NCI-H1436 treated with DMSO at 0.1 percent for 48 hours (cell line): ENCODE measurements at places on chromosomes 4 and X.

DNA sequence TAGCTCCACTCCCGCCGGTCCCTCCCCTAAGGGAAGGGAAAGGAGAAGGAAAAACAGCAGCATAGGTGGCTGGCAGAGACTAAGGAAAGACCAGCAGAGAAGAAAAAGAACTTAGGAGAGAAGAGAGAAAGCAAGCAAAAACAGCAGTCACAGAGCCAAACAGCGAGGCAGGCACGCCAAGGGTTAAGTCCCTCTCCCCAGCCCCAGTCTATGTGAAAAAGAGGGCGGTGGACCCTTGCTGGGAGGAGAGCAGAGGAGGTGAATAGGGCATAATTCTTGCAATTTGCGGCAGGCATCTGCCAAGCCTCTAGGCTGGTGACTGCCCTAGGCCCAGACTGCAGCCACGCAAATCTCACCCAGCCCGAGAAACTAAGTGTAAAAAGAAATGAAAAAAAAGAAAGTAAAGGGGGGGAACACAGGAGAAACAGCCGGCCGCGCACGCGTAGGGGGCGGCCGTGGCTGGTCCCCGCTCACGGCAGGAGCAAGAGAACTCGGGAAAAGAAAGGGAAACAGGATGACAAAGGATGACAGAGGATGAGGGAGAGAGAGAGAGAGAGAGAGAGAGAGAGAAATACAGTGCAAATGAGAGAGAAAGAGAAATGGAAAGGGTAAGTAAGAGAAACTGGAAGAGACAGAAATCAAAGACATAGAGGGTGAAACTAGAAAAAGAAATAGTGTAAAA, 48.6 kb downstream of the MAGEA9 start:
- no peak for DNase-seq

GRCh38 chr4:20672262-20672661, 28.0 kb upstream of the PACRGL start:
- no peak for DNase-seq

GRCh38 chr4:24991015-24991414, 39.7 kb downstream of the LGI2 start:
- DNase-seq = no peak

DNA sequence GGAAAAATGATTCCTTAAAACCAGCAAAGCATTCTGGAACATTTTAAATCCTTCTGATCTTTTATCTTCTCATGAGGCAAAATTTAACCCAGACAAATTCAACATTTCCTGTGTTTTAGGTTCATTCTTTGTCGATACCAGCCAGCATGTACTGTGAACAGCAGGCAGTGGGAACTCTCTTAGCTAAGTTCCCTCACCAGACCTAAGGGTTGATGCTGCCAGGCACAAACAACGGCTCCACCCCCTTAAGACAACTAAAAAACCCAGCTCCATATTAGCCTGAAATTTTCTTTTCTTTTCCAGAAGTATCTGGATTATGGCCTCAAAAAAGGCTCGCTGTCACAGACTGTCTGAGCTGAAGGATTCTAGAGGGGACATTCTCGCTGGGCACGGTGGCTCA, 2.4 kb upstream of the RBM47 start:
- no peak for DNase-seq

DNA sequence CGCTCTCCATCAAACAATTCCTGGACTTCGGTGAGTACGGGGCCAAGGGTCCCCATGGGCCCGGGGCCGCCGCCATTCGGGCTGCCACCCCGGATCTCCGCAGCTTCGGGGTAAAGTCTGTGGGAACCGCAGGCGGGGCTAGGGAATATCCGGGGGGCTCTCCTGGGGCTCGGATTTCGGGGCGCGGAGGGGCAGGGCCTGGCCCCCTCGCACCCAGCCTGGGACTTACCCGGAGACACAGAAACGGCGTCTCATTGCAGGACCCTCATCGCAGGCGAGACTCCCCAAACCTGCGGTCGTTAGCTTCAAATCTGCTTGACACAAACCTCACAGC, 413 bp downstream of the PDK3 start:
- DNase-seq = no peak

DNA sequence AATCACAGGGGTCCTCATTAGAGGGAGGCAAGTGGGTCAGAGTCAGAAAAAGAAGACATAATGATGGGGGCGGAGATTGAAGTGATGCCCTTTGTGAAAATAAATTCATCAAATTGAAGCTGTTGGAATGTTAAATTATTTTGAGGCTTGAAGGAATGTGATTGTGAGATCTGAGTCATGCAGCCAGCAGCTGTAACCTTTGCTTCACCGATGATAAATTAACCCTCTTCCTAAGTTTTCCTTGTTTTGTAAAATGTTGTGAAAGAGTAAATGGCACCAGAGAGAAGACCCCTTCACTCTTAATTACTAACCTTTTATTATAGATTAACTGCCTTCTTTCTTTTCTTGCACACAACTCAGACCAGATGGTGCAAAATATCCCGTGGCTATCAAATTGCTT, 47.7 kb upstream of the FAM9A start:
- no peak for DNase-seq

DNA sequence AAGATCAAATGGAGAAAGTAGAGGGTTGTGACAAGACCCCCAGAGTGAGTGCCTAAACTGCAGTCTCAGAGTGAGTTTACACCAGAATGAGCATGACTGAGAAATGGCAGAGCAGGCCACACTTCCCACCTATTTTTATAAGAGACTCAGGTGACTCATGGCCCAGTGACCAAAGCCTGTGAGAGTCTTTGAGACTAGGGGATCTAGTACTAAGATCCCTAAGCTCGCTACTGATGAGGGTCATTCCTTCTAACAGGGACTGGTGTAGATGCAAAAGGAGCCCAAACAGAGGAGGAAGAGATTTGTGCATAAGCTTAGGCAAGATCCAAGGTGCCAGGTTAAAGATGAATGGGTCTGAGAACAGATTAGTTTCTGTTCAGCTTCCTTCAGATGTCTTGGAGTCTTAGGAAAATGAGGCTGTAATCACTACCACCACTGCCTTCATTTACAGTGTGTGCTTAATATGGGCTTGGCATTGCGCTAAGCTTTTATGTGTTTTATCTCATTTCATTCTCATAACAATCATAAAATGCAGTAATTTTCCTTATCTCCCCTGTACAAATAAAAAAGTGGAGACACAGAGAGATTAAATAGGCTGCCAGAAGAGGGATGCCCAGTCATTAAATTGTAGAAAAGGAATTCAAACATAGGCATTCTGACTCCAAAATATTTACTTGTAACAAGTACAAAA, 62.8 kb downstream of the RWDD4 start:
- DNase-seq = no peak

DNA sequence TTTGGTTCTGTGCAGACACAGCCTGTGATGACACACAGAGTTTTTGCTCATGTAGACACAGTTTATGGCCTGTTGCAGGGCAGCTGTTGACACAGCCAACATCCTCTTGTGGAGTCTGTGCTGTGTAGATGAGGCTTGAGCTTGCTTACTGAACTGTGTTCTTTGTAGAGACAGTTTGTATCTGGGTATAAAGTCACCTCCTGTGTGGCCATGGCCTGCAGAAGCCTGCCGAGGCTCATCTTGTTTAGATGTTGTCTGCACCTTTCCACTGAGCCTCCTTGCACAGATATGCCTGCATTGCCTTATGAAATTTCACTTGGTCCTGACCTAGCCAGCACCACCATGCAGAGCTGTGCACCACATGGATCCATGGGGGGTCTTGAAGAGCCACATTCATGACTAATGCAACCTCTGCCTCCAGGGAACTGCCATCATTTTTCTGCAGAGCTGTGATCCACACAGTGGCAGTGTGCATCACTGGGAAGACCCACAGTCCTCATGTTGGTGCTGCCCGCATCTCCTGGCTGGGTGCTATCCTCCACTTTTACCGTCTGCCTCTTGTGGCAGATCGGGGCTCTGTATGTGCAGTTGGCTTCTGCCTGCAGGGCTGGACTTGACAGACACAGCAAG, 198.0 kb upstream of the MAMLD1 start:
- no peak for DNase-seq

- DNase-seq = no peak
Measured at GRCh38 chr4:64857815-64858214, 448.6 kb upstream of the TECRL start.

DNA sequence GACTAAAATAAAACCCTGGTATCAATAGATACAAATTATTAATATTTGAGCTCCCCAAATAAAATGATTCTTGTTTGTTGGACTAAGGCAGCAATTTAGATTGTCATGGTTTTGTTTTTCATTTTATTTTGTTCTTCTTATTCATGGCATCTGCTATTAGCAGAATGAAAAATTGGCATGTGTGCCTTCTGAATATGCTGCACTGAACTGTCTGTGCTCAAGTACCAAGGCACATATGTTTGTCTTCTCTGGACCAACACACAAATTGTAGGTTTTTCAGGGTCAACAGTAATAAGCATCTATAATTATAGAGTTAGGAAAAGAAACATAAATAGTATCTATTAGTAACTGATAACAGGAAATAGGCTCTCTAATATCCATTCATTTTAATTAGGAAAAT, 121.1 kb downstream of the BANK1 start:
- DNase-seq = no peak

DNA sequence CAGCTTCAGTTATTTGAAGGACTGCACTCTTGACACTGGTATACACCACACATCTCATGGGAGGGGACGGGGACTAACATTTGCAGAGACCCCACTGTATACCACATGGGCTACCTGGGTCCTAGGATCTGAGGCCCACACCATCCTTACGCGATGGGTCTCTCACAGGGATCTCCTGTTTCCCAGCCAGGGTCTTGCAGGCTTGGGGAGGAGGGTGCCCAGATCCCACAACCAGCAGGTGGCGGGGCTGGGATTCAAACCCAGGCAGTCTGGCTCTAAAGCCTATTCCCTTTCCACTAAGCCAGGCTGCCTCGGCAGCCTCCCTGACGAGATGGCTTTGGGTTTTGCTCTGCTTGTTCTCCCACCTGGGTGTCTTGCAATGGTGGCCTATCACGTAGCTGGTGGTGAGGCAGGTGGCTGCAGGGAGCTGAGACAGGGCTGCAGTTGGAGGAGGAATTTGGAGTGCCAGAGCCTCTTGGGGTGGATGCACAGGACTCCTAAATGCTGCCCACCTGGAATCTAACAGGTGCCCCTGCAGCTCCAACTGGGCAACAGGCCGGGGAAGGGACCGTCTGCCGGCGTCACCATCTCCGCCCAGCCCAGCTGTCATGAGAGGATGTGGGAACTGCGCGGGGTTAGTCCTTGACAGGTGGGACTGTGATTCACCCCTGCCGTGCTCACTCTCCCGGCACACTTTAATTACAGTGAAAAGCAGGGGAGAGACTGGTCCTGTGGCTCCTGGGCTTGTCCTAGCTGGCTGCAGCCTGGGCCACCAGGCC, 110.7 kb downstream of the PSAPL1 start:
- no peak for DNase-seq

DNA sequence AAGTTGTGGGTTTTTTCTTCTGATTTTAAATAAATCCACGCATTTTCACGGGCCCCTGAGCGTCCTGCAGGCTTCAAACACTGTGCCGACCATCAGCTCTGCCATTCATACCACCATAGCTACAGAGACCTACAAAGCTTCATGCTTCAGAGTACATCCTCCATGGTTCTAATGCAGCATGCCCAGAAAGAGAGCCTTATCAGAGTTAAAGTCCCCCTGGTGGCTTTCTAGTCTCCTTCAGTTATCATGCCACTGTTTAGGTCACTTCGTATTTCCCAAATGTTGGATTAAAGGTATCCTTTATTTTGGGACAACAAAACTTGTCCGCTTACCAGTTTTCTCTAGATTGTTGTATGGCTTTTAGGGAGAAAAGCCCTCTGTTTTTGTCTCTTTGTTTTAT, 66.7 kb upstream of the VCX2 start:
- no peak for DNase-seq

- DNase-seq = no peak
Measured at GRCh38 chr4:148443512-148444295, 1.5 kb upstream of the NR3C2 start.

DNA sequence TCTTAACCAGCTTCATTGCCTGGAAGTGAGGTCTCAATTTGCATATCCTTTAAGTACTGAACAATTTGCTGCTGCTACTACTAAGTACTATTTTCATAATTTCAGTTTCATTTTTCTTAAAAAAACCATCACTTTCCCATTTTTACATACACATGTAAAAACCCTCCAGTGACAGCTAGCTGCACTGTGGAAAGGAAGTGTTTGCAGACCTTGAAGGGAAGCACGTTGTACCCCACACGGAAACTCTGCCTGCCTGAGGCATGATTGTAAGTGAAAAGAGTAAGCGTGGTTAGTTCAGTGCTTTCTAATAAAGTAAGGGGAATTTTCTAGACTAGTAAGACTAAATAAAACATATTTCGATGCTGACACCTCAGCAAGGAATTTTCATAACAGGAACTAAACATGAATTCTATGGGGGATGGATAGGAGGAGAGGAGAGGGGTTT, 103.6 kb downstream of the RAPGEF2 start:
- DNase-seq = no peak

DNA sequence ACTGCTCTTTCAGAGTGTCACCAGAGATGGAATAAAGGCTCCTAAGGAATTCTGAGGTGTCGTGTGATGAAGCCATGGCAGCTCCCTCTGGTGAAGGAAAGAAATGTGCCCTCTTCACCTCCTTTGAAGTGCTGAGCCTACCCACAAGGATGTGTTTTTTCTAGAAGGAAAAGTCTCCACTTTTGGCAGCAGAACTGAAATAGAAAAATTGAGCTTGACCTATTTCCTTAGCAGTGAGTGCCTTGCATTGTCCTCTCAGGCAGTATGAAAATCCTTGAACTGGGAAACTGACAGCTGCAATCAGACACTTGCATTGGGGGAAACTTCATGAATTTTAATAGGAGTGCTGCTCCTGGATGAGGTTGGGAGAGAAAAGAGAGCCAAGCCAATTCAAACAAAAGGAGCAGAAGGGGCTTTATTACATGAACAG, 95.2 kb downstream of the DCLK2 start:
- DNase-seq = no peak

DNA sequence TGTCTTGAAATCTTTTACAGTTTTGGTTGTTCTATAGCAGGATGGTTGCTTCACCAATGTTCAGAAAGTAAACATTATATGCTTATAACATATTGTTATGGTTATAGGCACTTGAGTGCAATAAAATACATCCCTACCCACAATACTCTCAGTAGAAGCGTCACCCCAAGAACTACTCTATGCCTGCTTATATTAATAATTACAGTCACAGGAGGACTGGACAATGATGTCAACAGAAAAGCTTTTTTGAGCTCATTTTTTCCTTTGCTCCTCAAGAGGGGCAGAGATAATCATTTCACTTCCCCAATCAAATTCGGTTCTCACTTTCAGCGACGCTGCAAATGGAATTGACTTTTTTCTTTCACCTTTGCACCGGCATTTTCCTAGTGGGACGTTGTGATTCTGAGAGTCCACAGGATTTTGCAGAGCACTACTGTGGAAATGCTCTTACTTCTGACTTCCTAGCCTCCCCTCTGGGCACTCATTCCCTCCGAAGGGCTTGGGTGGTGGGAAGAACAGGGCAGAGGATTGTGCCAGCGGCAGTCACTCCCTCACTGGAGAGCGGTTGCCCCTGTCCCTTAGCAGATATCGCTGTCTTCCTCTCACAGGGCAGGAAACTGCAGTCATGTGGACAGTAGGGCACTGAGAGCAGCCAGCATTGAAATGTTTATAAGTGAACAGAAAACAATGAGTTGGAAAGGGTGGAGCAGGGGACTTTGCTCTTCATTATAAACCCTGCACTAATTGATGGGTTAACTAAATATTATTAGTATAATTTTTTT, 24.9 kb upstream of the SGMS2 start:
- no peak for DNase-seq

GRCh38 chr4:122988696-122989095, 66.3 kb upstream of the NUDT6 start:
- no peak for DNase-seq

GRCh38 chr4:88070031-88070430, 62.6 kb downstream of the PKD2 start:
- no peak for DNase-seq

- no peak for DNase-seq
Measured at GRCh38 chr4:63063760-63064159, 1345.5 kb downstream of the TECRL start.
